ENCODE measurements at places on chromosomes 7 and 10. TPM values are rescaled to one million over a fixed set of nuclear protein-coding genes. Genes with fewer than 3 reads are reported as not detected.

- no peak for DNase-seq
Measured at GRCh38 chr7:82021036-82021435, 251.2 kb upstream of the HGF start.

- no peak for DNase-seq
Measured at GRCh38 chr7:94047956-94048355, 43.8 kb upstream of the BET1 start.

DNA sequence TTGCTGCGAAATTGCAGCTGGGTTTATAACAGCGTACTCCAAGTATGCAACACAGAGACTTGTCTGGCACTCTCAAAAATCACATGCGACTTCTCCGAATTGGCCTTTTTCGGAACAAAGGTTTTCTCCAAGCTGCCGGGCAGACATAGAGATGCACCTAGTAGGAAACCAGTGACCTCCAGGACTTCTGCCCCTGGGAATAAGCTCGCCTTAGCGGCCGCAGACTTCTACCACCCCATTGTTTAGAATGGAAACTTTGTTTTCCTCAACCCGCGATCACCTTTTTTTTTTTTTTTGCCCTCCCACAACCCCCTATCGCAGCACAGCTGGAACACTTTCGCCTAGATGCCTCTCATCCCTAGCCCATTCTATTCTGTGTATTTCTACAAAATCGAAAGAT, 4.9 kb upstream of the HOXA10 start:
- no peak for DNase-seq

INPP5A gene
- 40.3 TPM for total RNA-seq

GRCh38 chr7:138008019-138008587, 6.2 kb upstream of the CREB3L2 start:
- no peak for DNase-seq

DNA sequence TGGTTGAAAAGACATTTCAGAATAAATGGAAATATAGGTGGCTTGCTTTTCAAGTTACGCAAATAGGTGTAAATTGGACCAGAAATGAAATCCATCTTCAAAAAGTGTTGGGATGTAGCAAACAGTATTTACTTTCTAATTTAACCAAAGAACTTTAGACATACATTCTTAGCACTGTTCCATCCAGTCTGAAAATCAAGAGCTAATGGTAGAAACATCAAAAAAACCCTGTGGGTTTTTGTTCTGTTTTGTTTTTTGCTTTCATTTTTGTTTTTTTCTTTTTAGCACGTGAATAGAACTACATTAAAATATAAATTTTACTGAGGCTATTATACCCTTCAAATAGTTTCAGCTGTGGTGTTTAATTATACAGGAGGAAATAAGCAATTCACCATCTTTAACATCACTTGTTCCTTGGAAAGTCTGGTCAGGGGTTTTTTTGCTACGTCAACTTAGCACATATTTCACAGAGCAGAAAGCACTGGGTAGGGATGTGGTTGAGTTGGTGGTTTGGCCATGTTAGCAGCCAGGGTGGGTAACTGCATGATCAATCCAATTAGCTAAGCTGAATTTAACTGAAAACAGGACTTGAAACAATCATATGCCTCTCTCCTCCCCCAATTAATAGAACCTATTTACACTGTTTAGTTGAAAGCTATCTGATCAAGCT, 275.4 kb upstream of the PFKP start:
- no peak for DNase-seq

DNA sequence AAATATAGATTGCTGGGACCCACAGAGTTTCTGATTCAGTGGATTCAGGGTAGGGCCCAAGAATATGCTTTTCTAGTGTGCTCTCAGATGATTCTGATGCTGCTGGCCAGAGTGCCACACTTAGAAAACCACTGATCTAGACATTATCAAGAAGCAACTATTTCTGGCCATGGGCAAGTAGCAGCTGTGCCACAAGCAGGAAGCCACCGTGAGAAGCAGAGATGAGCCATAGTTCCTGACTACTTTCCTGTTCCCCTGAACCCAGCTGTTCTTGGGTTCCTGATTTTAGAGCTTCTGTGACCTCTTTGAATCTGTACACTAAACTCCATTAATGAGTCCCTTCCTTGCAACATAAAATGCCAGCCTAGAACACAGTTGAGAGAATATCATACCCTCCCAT, 38.1 kb upstream of the PIK3AP1 start:
- DNase-seq: peak; percentile 5

PRPS1L1 gene
- total RNA-seq: not detected

- peak; percentile 53 for DNase-seq
Measured at GRCh38 chr7:88329532-88330463, 23.1 kb upstream of the STEAP4 start.

- DNase-seq: no peak
Measured at GRCh38 chr7:98869597-98870120, at the start of gene TMEM130. Gene TMEM130, minus strand, starts transcription at chr7:98870014. Its CDS starts 153 bp downstream, at chr7:98869861.

DNA sequence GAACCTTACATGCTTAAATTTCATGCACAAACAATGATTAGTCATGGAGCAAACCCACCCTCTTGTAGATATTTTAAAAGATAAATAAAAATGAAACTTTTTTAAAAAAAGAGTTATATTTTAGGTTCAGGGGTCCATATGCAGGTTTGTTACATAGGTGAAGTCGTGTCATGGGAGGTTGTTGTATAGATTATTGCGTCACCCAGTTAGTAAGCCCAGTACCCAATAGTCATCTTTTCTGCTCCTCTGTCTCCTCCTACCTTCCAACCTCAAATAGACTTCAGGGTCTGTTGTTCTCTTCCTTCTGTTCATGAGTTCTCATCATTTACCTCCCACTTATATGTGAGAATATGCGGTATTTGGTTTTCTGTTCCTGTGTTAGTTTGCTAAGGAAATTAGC, 486.6 kb downstream of the PCDH15 start:
- no peak for DNase-seq
